ENCODE measurements at places on chromosomes 1 and 21. TPM values are rescaled to one million over a fixed set of nuclear protein-coding genes. Genes with fewer than 3 reads are reported as not detected.

The CSF3R gene
- 22.3 TPM for polyA plus RNA-seq

The EXOSC10 gene
- polyA plus RNA-seq: 44.2 TPM

The TBX19 gene
- 1.1 TPM for polyA plus RNA-seq

The ICOSLG gene
- 1.9 TPM for polyA plus RNA-seq

GRCh38 chr1:205012391-205013140 lies 30.4 kb upstream of the CNTN2 start:
- H3K27ac ChIP-seq: no peak overlapping the region
- DNase-seq: no peak
- H3K27me3 ChIP-seq: no peaks in the 10 kb centered on the region

GRCh38 chr1:7555391-7556185 lies 215.5 kb upstream of the VAMP3 start:
- no peak overlapping the region for H3K27ac ChIP-seq
- DNase-seq: no peak
- no peaks in the 10 kb centered on the region for H3K27me3 ChIP-seq
- peaks cover 8% of the 10 kb centered on the region for H3K4me1 ChIP-seq
- H3K4me3 ChIP-seq: no peak overlapping the region
- no peaks in the 10 kb centered on the region for H3K36me3 ChIP-seq

Measured in hepatocyte (in vitro differentiated cells).